ENCODE measurements at places on chromosomes 7 and 10.

- no peak for DNase-seq
These were observed 36.5 kb downstream of the C10orf71 start for GRCh38 chr10:49335364-49335972.

- DNase-seq: no peak
These were observed 5.0 kb downstream of the PPIF start for GRCh38 chr10:79352035-79352877.

- DNase-seq: no peak
These were observed 42.4 kb upstream of the NANOS1 start for GRCh38 chr10:118986815-118987790.

GRCh38 chr10:5951721-5952407, 25.5 kb downstream of the IL15RA start:
- no peak for DNase-seq

- peak; percentile 90 for DNase-seq
These were observed 361 bp upstream of the PLXDC2 start for GRCh38 chr10:19815731-19816410.

DNA sequence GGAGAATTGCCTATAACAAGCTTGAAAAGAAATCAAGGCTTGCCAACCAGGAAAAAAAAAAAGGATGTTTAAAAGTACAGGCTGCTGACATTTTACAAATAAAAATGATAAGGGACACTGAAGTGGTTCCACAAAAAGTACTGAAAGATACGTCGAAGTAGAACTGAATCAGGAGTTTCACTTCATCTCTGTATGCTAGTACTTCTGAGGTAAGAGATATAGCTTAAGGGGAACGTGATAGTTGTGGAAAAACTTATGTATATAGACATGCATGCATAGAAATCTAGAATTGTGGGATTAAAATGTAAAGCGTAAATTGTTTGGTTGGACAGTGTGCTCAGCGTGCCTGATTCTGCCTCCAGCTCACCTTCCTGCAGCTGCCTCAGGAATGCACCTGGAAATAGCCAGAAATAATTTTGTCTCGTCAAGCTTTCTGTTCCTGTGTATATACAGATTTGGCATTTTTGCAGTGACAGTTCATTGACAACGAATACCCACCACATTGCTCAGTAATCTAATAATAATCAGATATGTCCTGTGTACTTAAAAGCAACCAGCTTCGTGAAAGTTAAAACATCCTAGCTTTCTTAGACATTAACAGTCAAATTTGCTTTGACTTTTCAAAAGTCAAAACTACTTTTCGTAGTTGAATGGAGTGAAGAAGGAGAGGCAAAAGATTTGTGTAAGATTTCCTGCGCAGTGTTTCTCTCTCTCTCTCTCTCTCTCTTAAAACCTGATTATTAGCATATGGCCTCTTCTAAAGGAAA, 1.4 kb downstream of the SOSTDC1 start:
- DNase-seq: no peak

GRCh38 chr10:112973046-112973445, 23.0 kb downstream of the TCF7L2 start:
- no peak for DNase-seq

DNA sequence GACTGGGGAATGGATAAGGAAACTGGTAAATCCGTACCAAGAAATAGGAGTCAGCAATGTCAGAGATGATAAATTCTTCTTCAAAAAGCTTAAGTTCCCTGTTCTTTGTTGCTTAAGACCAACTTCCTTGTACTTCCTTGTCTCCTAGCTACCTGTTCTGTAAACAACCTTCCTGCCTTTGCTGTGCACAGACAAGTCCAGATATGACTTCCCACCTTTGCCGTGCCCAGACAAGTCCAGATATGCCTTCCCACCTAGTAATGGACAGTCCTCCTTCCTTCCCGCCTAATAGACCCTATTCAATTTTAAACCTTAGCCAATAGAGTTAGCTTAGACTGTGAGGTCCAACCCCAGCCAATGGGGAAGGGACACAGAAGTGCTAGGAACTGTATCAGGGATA, 2.5 kb upstream of the ZNF33A start:
- no peak for DNase-seq

- no peak for DNase-seq
These were observed 74.4 kb upstream of the PRLHR start for GRCh38 chr10:118669835-118670234.

GRCh38 chr7:130228840-130229502, 21.3 kb downstream of the SSMEM1 start:
- DNase-seq: no peak

- DNase-seq: no peak
These were observed 51.8 kb upstream of the BMPER start for GRCh38 chr7:33853361-33854062.

GRCh38 chr10:12588091-12588860, 238.9 kb downstream of the CAMK1D start:
- DNase-seq: no peak

DNA sequence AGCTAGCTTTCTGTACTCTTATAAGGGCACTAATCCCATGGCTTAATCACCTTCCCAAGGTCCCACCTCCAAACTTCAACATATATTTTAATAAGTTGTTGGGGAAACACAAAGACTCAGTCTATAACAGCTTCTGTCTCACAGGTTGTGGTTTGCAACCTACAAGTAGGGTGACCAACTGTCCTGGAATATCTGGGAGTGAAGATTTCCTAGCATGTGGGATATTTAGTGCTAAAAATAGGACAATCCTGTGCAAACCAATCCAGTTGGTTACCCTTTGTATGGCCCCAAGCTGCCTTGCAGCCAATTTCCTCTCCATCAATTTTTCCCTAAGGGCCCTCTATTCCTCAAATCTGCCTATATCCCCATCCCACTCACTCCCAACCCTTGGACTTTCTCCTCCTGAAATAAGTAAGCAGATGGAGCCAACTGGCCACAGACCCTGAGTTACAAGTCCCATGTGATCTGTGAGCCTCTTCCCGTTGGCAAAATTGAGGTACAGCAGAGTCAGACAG, 82.3 kb downstream of the FAM13C start:
- DNase-seq: no peak
